ENCODE measurements at places on chromosomes 3 and 15. TPM values are rescaled to one million over a fixed set of nuclear protein-coding genes. Genes with fewer than 3 reads are reported as not detected.

RTP1 gene
- total RNA-seq: under 0.01 TPM

ACP3 gene
- total RNA-seq: 0.08 TPM

MCF2L2 gene
- total RNA-seq: 0.15 TPM

SIDT1 gene
- not detected for total RNA-seq

MUSTN1 gene
- not detected for total RNA-seq
